ENCODE measurements at places on chromosomes 2 and 18.

- no peak for DNase-seq
Measured at GRCh38 chr2:9909106-9909505, 42.4 kb upstream of the GRHL1 start.

DNA sequence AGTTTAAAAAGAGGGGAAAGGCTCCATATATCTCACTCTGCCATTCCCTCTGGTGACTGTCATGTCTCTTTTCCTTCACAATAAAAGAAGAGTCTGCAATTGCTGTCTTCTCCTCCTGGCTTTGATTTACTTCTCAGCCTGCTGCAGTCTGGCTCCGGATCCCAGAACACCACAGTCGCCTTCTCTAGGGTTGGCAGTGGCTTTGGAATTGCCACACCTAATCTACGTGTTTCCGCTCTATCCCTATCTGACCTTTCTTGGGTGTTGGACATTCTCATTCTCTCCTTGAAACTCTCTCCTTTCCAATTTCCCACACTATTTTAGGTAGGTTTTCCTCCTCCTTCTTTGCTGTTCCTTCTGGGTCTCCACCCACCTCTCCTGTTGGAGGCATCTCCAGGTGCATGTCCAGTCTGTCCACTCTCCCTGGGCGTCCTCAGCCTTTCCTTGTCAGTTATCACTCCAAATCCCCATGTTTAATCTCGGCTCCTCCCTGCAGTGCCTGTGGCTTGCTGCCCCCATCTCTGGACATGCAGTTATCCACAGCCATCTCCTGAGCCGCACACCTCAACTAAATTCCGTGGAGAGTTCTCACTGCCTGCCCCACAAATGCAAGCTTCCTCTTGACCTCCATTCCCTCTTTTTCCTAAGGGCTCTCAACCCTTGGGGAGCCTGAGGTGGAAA, 112.8 kb downstream of the KCTD1 start:
- DNase-seq, result no peak

GRCh38 chr2:216879727-216880508, 20.1 kb upstream of the TNP1 start:
- no peak for DNase-seq

DNA sequence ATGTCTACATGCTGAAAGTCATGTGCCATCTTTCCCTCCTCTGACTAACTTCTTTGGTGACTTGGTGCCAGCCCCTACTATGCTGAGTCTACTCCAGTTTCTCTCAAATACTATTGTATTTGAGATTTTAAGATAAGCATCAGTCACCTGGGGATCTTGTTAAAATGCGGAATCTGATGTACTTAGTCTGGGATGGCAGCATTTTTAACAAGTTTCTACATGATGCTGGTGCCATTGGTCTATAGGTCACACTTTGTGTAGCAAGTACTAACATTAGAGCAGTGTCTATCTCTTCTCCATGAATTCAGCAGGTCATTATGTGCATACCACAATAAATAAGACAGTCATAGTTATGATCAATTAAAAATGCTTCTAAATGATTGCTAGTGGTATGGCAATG, 106.9 kb downstream of the CERS6 start:
- no peak for DNase-seq

DNA sequence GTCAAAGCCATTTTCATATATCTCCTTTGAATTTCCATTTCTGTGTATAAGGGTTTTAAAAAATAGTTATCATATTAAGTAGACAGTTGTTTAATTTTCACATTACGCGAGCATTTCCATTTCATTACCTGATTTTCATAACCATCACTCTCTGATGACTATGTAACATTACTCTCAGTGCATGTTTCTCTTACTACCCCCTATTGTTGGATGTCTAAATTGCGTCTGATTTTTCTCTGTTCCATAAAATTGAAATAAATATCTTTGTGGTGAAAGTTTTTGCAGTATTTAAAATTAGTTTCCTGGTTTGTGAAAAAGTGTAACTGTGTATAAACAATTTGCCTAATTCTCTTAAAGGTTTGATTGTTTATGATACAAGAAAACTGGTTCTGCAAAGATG, 123.8 kb downstream of the MYO1B start:
- no peak for DNase-seq

Data from stimulated activated CD4-positive, alpha-beta T cell treated with anti-CD3 and anti-CD28 coated beads, Interleukin-15, amount 100 ng/mL, for 1 hour (primary cell).